ENCODE measurements at places on chromosomes 1 and 21.

DNA sequence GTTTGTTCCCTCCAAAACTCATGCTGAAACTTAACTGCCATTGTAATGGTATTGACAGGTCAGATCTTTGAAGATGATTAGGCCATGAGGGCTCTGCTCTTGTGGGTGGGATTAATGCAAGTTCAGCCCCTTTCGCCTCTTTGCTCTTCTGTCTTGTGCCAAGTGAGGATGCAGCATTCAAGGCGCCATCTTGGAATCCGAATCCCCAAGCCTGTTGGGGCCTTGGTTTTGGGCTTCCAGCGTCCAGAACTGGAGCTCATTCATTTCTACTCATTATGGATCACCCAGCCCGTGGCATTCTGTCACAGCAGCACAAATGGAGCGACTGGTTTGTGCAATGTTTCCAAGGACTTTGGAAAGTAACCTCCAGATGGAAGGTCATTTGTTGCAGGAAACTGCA is 5.6 kb downstream of the TTC34 start:
- no peak for DNase-seq

GRCh38 chr1:154615411-154615810 is 7.4 kb upstream of the ADAR start:
- DNase-seq: no peak

DNA sequence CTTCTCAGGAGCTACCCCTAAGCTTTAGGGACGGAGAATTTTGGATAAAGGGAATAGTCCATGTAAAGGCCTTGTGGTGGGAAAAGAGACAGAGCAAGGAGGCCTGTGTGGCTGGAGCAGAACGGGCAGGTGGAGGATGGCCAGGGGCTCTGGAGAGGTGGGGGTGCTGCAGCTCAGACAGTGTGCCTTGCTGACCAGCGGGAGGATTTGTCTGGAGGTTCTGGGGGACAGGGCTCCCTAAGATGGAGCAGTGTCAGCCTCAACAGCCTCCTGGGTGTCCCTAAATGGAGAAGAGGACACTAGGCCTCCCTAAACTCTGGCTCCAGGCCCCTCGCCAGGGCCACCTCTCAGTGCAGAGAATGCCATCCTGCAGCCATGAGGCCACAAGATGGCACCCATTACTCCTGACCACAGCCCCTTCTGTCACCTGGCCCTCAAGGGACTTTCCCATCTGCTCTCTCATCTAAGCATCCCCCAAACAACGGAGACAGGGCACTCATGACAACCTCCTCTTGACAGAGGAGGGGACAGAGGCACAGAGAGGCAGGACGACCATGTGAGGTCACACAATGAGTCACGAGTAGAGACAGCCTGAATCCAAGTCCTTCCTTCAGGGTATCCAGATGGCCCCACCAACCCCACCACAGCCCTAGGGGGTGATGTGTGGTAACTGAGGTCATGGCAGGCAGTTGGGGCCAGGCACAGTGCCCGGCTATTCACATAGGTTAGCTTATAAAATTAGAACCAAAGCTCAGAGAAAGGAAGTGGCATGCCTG is 94.7 kb downstream of the DMRTB1 start:
- DNase-seq: no peak

DNA sequence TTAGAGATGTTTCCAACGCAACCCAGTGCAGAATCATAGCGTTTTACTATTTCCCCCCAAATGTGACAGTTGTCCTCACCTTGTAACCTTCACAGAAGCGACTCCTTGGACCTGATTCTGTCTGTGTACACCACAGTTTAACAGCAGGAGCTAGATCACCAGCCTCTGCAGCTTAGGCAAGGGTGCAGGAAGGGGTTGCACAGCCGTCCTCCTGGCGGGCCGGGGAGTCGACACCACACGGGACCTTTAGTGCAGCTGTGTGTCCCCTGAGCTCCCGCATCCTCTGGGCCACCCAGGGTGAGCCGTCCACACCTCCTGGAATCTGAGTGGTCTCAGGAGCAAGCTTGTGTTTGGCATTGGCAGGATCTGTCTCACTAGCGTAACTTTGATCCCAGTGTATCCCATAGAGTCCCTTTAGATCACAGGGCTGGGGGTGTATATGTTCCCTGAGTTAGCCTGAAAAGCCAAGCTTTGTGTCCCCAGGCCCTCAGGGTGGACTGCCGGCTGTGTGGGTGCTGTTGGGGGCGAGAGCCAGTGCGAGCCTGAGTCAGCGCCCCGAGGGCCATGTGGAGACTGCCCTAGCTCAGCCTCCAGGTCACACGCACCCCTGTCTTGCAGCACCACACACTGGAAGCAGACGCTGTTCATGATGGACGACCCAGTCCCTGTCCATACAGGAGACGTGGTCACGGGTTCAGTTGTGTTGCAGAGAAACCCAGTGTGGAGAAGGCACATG is 27.5 kb downstream of the PRMT2 start:
- DNase-seq: no peak

DNA sequence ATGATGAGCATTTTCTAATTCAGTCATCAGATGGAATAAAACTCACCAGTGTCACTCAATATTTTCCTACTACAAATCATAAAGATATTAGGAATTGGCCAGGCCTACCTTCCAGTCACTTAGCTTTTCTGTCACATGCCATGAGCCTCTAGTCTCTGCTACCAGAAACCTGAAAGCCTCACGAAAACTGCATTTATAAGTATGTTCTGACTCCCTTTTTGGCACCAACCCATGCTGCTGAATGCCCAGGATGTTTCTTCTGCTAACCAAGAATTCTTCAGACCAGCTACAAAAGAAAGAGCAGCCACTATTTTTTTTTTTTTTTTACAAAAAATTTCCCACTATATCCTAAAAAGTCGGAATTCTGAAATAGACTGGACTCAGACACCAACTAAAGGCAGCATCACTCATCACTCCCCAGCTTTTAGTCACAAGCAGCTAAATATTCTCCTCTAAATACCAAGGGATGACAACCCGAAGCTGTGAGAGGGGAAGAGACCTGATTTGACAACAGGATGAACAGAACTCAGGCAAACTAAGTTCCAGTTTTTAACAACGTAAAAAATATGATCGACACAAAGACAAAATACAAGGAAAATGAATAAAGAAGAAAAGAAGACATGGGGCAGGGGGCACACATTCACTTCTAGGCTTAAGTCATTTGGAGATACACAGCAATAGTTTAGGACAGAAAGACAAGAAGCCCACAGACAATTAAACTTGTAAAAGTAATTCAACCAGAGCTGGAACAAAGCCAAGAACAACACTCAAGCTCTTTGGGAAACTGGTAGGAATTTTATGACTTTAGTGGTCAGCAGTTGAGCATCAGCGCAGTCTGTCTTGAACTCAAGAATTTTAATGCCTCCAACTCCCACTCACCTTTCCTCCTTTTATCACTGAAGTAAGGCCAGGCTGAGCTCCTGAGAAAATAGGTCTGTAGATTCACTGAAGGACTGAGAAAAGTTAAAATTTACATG is 1.7 kb downstream of the DCAF8 start:
- no peak for DNase-seq

DNA sequence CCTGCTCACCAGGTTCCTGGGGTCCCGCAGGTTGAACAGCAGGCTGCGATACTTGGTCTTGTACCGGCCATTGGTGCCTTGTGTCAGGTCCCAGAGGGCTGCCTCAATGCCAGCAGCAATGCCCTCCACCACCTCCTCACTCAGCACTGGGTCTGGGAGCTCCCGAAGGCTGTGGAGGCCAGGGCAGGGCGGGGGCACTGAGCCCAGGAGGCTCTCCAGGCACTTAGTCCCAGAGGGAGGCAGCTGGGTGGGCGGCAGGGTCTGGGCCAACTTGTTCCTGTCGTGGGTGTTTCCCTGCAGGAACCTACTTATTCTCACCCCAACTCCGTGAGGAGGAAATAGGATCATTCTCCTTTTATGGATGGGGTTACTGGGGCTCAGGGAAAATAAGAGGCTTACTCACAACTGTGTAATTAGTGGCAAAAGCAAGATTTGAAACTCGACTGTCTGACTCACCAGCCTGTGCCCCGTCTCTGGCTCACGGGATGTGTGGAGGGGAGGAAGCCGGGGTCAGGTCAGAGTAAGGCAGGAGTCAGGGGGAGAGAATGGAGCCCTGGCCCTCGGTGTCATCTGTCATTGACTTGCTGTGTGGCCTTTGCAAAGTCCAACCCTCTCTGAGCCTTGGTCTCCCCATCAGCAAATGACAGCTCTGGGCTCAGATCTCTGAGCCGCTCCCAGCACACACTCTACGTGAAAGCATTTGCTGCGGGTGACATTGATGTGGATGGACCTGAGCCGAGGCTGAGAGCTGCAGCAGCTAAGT is 17.2 kb downstream of the SPOCD1 start:
- no peak for DNase-seq

DNA sequence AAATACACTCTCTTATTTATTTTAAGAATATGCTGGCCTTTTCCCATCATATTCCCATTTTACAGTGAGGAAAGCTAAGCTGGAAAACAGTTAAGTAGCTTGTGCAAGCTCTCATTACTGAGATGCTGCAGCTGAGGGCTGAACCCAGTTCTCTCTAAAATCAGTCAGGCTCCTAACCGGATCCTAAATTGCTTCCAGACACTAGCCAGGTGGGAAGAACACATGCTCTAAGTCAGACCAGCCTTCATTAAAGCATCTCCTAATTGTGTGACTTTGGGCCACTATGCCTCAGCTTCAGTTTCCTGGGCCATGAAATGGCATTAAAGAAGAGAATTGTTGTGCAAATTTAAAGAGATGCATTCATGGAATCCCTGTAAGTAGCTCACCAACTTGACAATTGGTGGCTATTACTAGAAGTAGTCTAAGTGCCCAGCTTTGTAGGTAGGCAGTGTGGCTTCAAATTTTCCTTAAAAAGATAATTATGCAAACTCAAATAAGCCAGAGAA is 228.4 kb downstream of the DAB1 start:
- no peak for DNase-seq

- no peak for DNase-seq
Observed at GRCh38 chr1:223198628-223198965, 55.5 kb upstream of the TLR5 start.

- DNase-seq: no peak
Observed at GRCh38 chr1:35539073-35539823, 18.0 kb downstream of the KIAA0319L start.

- no peak for DNase-seq
Observed at GRCh38 chr1:192904438-192904895, 95.6 kb downstream of the RGS2 start.

- DNase-seq: no peak
Observed at GRCh38 chr1:223037845-223038244, 105.2 kb downstream of the TLR5 start.

- no peak for DNase-seq
Observed at GRCh38 chr1:8396083-8396785, 78.3 kb downstream of the SLC45A1 start.

DNA sequence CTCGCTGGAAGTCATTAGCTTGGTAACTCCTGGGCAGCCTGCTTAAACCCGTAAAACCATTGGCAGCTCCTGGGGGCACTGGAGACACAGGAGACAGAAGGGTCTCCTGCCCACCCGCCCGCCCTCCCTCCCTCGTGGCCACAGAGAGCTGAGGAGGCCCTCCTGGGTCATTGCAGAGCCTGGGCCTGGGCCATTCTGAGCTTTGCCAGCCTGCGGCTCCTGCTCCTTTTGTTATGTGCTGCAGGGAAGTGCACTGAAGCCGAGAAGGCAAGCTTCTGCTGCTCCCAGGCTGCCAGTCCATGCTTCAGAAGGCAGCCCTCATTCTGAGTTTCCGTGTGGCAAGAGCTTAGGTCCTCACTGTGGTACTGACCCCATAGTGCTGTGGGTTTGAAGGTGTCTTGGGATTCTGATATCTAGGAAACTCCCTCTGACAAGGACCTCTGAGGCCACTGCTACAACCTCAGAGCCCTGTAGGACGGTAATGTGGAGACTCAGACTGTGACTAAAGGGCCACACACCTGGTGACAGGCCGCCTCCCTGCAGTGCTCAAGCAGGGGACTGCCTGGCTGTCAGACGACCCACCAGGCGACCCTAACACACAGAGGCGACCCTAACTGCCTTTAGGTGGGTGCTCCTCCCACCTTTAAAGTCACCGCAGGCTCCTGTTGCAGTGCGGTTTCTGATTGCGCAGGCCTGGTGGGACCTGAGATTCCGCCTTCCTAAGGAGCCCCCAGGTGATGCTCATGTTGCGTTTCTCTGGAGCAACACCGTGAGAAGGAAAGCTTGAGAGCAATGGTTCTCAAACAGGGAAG is 118.7 kb downstream of the IER5 start:
- no peak for DNase-seq

DNA sequence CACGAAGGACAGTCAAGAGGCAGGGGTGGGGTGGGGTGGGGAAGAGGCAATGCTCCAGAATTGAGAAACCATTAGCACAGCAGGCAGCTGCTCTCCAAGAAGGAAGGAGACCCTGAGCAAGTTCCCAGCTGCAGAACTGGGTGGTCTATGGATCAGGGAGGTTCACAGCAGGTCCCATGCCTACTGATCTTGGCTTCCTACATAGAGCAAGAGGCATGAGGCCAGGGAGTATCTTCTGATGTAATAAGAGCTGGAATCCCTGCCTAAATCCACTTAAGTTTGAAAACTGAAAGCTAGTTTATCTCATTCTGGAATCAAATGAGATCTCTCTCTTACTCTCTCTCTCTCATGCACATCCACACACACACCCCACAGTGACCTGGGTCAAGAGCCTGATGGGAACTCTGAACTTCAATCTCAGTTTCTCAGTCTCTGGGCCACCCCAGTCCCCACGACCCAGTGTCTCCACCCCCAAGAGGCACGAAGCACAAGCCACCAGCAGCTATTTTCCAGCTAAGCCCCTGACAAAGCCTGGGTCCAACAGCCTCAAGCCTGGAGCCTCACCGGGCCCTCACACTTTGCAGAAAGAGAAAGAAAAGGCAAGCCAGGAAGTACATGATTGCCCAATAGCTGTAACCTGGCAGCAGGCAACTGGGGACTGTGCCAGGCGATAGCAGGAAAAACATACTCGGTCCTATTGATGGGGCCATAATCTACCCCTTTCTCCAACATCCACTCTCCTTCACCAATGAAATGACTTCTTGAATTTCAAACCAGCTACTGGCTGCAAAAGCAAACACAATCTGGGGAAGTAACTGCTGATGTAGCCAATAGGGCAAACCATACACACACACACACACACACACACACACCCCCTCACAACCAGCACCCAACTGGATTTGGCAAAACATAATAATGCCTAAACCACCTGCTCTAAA is 2.2 kb downstream of the NUAK2 start:
- no peak for DNase-seq

- DNase-seq: peak; percentile 62
Observed at GRCh38 chr1:25810341-25811299, 9.1 kb upstream of the MTFR1L start.

DNA sequence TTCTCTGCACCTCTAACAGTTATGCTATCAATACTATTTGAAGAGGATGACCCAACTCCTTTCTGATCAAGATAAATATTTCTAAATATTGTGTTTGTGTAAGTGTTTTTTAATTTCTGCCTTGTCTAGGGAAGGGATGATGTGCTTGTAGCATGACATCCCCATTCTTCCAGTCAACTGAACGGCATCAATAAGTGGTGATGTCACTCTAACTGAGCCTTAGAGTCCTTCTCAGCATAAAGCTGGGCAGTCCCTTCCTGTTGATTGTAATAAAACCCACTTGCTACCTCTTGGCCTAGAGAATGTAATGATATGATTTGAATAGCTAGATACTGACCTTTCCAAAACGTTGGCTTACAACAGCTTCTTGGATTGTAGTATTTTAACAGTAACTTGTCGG is 52.5 kb upstream of the KCNJ6 start:
- no peak for DNase-seq

Data from T follicular helper cell (primary cell).